SJSA1 (cell line): ENCODE measurements at places on chromosomes 11 and 22. TPM values are rescaled to one million over a fixed set of nuclear protein-coding genes. Genes with fewer than 3 reads are reported as not detected.
A peak's percentile ranks its signal among the peaks of the same experiment; 100 is the strongest.

GRCh38 chr22:20783844-20784723 is 10.2 kb downstream of the SERPIND1 start:
- peaks cover 25% of the 10 kb centered on the region for H3K36me3 ChIP-seq
- H3K27ac ChIP-seq: no peak overlapping the region
- no peaks in the 10 kb centered on the region for H3K27me3 ChIP-seq
- no peak for DNase-seq
- peaks cover 8% of the 10 kb centered on the region for H3K4me1 ChIP-seq

- H3K27ac ChIP-seq: no peak overlapping the region
- no peak overlapping the region for H3K4me3 ChIP-seq
- H3K4me1 ChIP-seq: no peaks in the 10 kb centered on the region
- H3K27me3 ChIP-seq: no peaks in the 10 kb centered on the region; the same call in 1 of the 2 replicates
- DNase-seq: peak; percentile 79
Measured at GRCh38 chr11:44538375-44539054, 26.9 kb upstream of the CD82 start.

GRCh38 chr11:129359748-129360147 is 15.9 kb upstream of the BARX2 start:
- H3K36me3 ChIP-seq: no peaks in the 10 kb centered on the region
- no peaks in the 10 kb centered on the region for H3K4me1 ChIP-seq
- no peak overlapping the region for H3K27ac ChIP-seq

DNA sequence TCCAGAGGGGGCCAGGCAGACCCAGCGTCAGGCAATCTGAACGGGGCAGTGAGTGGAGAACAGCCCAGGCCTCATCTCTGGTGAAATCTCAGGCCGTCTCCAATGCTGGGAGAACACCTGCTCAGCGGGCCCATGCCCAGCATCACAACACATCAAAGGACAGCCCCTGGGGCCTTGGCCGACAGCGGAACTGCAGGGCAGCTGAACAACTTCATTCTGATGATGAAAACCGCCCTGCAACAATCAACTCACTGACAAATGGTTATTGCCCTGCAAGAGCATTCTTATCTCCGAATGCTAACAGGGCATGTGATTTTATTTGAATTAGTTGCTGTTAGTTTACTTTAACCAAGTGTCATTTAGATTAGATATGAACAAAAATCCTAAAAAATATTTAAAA is 14.6 kb downstream of the CELSR1 start:
- DNase-seq: no peak
- no peak overlapping the region for H3K27ac ChIP-seq
- H3K27me3 ChIP-seq: no peaks in the 10 kb centered on the region

DNA sequence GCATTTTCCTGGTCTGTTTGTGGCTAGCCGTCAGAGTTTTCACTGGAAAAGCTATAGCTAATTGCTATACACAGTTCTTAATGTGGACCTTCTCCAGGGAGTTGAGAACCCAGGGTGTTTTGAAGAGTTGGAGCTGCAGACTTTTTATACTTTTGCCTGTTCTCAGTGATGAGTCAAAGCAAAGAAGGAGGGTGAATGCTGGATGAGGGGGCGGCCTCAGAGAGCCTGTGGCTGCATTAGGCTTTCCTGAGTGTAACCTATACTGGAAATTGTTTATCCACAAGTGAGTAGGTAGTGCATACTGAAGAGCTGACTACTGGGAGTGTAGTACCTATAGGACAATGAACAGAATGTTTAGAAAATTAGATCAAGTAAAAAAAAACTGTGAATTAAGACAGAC is 79.7 kb upstream of the HORMAD2 start:
- no peak overlapping the region for H3K27ac ChIP-seq
- no peak for DNase-seq
- no peaks in the 10 kb centered on the region for H3K27me3 ChIP-seq
- peaks cover 40% of the 10 kb centered on the region for H3K36me3 ChIP-seq

- peaks cover 13% of the 10 kb centered on the region for H3K36me3 ChIP-seq
- DNase-seq: no peak
- no peaks in the 10 kb centered on the region for H3K27me3 ChIP-seq
Measured at GRCh38 chr11:9461760-9462134, 935 bp downstream of the ZNF143 start.

GRCh38 chr11:6703247-6704063 is 20.3 kb upstream of the MRPL17 start:
- no peaks in the 10 kb centered on the region for H3K4me1 ChIP-seq
- no peak overlapping the region for H3K27ac ChIP-seq

GRCh38 chr11:63961608-63962412 is 12.6 kb upstream of the COX8A start:
- DNase-seq: no peak
- no peak overlapping the region for H3K4me3 ChIP-seq
- peaks cover 5% of the 10 kb centered on the region; the same call in 1 of the 2 replicates for H3K36me3 ChIP-seq
- H3K4me1 ChIP-seq: no peaks in the 10 kb centered on the region

GRCh38 chr11:102436561-102436960 is 16.0 kb downstream of the TMEM123 start:
- no peak overlapping the region for H3K4me3 ChIP-seq
- H3K27ac ChIP-seq: peak overlapping the region; percentile 49
- DNase-seq: no peak
- H3K36me3 ChIP-seq: peaks cover 45% of the 10 kb centered on the region
- H3K4me1 ChIP-seq: peaks cover 43% of the 10 kb centered on the region

DNA sequence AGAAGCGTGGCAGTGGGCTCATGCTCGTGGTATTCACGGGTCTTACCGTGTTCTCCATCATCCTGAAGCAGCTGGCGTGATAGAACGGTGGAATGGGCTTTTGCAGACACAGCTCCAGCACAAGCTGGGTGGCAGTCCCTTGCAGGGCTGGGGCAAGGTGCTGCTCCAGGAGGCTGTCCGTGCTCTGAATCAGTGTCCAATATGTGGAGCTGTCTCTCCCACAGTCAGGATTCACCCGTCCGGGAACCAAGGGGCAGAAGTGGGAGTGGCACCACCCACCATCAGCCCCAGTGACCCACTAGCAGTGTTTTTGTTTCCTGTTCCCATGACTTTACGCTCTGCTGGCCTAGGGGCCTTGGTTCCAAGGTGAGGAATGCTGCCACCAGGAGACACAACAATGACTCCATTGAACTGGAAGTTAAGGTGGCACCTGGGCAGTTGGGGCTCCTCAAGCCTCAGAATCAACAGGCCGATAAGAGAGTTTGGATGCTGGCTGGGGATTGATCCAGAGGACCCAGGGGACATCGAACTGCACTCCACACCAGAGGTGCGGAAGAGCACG is 16.9 kb upstream of the CD81 start:
- no peak for DNase-seq
- no peak overlapping the region for H3K4me3 ChIP-seq
- H3K36me3 ChIP-seq: no peaks in the 10 kb centered on the region
- H3K27ac ChIP-seq: no peak overlapping the region
- H3K4me1 ChIP-seq: no peaks in the 10 kb centered on the region
- no peaks in the 10 kb centered on the region for H3K27me3 ChIP-seq

DNA sequence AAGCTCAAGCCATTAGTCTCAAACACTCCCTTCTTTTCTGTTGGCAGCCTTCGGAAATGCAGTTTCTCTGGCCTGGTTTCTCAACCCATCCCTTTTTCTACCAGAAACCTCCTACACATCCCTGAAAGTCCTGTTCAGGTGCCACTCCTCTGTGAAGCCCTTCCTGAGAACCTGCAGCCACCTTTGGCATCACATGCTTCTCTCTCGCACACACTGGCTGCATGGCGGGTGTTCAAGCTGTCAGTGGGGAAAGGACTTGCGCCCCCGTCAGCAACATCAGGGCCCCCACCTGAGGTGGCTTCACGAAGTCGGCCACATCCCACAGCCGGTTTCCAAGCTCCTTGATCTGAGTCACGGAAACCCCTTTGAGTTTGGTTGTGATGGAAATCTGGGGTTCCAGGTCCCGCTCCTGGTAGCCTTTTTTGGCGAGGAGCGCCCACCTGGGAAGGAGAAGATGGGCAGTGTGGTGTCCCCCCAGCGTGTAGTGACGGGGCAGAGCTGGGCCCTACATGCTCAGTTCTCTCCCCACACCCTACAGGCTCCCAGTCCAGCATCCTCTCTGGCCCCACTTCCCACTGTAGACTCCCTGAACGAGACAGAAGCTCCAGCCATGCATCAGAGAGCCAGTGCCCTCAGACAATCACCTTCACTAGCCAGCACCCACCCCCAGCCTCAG is 1.7 kb upstream of the LRRC74B start:
- no peaks in the 10 kb centered on the region for H3K36me3 ChIP-seq
- H3K27ac ChIP-seq: no peak overlapping the region
- H3K4me3 ChIP-seq: no peak overlapping the region

DNA sequence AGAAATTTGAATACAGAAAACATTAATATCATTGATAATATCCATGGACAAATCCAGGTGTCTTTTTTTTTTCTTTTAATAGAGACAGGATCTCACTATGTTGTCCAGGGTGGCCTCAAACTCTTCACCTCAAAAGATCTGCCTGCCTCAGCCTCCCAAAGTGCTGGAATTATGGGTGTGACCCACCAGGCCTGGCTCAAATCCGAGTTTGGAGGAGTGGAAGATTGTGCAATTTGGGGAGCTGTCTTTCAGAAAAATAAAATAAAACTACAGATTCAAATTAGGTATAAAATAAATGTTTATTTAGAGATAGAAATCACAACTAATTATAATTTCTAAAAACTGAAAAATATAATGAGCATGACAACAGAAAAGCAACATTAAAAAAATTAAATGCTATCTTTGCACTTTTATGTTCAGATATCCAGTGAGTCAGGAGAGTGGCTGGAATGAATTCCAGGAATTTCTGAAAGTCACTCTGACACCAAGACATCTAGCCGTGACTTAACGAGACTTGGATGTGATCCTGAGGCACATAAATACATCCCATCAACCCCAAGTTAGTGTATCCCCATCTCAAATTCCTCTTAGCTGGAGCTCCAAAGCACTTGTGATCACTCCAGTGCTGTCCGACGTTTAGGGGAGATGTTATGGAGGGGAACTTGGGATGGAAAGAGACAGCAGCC is 128.6 kb upstream of the THY1 start:
- H3K4me1 ChIP-seq: no peaks in the 10 kb centered on the region
- no peaks in the 10 kb centered on the region for H3K27me3 ChIP-seq
- no peak overlapping the region for H3K4me3 ChIP-seq
- no peak for DNase-seq

DNA sequence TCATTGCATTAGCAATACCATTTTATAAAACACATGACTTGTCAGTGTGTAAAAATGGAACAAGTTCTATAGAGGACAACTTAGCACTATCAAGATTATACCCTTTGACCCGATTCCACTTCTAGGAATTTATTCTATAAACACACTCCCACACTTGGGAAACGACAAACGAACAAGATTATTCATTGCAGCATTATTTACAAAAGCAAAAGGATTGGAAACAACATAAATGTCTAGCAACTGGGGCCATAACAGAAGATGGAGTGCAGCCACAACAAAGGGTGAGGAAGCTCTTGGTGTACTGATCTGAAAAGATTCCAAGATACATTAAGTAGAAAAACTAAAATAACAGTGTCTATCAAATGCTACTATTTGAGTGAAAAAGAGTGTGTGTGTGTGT is 2.3 kb upstream of the IRAG1 start:
- H3K27me3 ChIP-seq: no peaks in the 10 kb centered on the region
- H3K4me1 ChIP-seq: peaks cover 31% of the 10 kb centered on the region
- no peak overlapping the region for H3K27ac ChIP-seq
- no peak for DNase-seq
- no peaks in the 10 kb centered on the region for H3K36me3 ChIP-seq

- no peak for DNase-seq
- no peaks in the 10 kb centered on the region for H3K27me3 ChIP-seq
Measured at GRCh38 chr22:31754813-31755212, 994 bp downstream of the DEPDC5 start.

The TMEM121B gene
- total RNA-seq: 0.03 and 0.05 TPM in 2 replicates

The C11orf24 gene
- total RNA-seq: 74.3 and 81.7 TPM in 2 replicates

The BTBD18 gene
- total RNA-seq: not detected in 2 replicates

The TPH1 gene
- total RNA-seq: 0.03 TPM in 1 of 2 replicates, not detected in the other

The OR5P2 gene
- 0.16 and 0.37 TPM in 2 replicates for total RNA-seq

The ANGPTL5 gene
- not detected in 2 replicates for total RNA-seq

The NXPE2 gene
- total RNA-seq: 0.29 TPM in 1 of 2 replicates, not detected in the other

The C11orf87 gene
- total RNA-seq: 0.78 TPM in 1 of 2 replicates, not detected in the other

The ZBTB16 gene
- total RNA-seq: not detected in 2 replicates
